Activated CD4-positive, alpha-beta T cell treated with anti-CD3 and anti-CD28 coated beads for 48 hours (primary cell): ENCODE measurements at places on chromosomes 11 and 22.

DNA sequence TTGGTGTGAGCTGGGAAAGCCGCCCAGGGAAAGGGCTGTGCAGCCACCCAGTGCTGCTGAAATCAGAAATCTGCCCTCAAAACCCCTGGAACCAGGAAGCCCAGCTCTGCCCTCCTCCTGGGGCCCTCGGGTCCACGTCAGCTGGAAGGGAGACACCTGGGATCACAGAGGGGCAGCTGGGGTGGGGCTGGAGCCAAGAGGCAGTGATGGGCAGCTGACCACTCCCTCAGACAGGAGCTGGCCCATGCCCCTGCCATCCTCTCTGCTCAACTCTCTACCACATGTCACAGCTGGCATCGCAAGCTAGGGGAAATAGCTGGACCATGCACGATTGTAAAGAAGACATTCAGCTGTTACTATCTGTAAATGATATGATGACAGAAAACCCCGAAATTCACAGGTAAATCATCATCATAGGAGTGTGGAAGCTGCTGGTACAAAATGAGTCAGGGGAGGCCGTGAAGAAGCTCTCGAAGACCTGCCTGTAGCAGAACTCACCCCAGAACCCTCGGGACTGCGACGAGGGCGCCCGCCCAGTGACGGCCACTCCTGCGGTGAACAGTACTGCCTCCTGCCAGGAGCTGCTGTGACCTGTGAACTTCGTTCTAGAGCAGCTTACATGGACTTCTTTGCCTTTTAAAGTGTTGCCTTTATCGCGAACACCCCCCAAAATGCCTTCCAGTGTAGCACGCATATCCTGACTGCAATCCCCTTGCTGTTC lies 55.9 kb downstream of the CERK start:
- DNase-seq, result no peak

DNA sequence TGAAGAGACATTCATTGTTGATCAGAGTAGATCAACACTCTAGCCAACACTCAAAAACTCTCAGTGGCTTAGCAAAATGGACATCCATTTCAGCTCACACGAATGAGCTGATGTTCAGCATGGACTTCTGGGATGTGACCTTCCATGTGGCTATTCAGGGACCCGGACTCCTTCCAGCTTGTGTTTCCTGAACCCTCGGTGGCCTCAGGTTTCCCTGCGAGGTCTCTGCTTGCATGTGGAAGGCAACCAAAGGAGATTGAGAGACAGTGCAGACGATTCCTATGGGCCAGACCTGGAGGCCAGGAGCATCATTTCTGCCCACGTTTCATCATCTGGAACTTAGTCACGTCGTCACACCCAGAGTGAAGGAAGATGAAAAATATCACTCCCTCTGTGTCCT lies 1137.4 kb downstream of the TBC1D22A start:
- DNase-seq, result no peak

DNA sequence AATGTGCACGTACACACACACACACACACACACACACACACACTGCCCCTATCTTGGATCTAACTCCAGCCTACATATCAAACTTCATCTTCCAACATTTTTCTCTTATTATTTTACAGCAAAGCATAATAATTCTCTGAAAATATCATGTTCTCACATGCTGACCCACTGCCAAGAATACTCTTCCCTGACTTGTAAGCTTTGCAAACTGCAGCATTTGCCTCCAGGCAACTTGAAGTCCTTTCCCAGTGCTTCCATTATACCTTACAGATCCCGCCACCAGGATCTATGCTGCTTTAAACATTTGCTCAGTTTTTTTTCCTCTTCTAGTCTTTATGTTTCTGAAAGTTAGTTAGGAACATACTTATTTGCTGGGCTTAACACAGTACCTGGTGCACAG lies 483.3 kb upstream of the ARHGAP42 start:
- no peak for DNase-seq

DNA sequence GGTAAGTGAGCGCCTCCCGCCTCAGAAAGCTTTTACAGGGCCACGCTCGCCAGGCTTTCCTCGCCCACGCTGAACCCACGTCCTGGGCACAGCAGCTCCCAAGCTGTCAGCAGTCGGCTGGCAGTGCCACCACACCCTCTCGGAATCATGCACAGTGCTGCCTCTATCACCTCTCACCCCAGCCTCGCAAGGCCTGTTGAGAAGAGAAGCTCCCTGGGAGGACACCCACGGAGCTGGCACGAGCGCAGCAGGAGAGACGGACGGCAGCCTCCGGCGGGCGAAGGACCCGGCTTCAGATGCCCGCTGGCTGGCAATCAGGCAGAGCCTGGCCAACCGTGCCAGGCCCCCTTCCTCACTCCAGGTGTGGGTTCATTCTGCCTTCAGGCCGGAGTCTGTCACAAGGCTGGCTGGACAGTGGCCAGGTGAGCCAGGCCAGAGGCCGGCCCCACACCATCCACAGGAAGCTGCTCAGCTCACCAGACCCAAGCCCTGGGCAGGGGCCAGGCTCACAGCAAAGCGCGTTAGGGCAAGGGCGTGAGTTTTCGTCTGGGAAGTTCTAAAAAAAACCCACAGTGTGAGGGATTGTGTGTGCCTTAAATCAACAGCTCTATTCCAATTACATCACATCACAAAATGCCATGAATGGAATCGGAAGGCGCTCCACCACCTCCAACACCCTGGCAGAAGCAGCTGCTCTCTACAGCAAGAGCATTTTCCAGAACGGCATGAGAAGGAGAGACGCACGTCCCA lies 33.2 kb downstream of the TOLLIP start:
- DNase-seq, result no peak

GRCh38 chr22:19962246-19962908 lies 20.8 kb upstream of the TXNRD2 start:
- peak; percentile 84 for DNase-seq

DNA sequence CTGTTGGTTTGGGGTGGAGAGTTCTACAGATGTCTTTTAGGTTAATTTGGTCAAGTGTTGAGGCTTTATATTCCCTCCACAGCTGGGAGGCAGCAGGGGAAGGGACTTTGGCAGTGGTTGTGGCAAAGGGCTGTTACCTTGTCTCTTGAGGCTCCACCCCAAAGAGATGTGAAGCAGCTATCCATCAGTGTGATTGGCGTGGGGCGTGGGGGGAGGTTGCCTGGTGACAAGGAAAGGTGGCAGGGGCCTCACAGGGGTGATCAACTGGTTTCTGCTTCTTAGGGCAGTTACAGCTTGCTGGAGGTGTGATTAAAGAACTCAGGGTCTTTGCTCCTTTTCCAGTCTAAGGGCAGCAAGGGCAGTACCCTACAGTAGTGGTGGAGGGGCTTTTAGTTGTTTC lies 59.3 kb downstream of the FANCF start:
- DNase-seq, result no peak

DNA sequence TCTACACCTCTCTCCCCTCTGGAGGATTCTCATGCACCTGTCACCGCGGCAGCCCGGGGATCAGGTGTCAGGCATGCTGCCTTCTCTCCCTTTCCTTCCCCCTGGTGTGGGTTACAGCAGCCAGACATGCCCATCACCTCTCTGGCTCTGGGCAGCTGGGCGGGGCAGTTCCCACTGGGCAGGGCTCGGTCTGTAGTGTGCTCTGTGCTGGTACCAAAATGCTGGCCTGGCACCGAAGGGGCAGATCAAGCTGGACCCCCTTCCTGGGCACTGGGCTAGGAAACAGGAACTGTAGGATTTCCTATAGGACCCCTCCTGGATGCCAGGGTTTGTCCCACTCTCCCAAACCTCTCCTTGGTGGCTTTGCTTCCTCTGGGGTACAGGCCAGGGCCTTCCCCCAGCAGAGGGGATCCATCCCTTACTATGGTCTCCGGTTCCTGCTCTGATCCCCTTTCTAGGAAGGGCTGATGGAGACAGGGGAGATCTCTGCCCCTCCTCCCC lies 821 bp downstream of the GAL3ST1 start:
- no peak for DNase-seq

DNA sequence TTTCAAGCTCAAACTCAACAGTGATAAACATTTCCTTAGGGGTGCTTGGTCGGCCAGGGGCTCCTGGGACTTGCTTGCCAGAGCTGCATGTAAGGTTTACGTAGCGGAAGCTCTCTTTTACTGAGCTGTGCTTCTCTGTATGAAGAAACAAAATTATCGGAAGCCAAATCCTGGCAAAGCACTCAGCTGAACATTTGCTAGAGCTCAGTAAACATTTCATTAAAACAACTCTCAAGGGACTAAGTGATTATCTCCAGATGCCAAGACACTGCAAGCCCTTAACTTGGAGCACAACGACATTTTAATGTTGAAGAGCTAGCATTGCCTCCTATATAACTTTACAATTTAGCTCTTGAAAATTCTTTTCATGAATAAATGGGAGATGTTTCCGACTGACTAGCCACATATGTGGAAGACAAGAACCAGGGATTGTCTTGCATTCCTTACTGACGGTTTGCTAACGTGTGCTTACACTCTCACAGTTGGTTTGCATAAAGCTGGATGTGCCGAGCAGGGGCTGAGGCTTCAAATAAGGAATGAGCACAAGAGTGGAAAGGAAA lies 43.4 kb downstream of the SCUBE2 start:
- no peak for DNase-seq

DNA sequence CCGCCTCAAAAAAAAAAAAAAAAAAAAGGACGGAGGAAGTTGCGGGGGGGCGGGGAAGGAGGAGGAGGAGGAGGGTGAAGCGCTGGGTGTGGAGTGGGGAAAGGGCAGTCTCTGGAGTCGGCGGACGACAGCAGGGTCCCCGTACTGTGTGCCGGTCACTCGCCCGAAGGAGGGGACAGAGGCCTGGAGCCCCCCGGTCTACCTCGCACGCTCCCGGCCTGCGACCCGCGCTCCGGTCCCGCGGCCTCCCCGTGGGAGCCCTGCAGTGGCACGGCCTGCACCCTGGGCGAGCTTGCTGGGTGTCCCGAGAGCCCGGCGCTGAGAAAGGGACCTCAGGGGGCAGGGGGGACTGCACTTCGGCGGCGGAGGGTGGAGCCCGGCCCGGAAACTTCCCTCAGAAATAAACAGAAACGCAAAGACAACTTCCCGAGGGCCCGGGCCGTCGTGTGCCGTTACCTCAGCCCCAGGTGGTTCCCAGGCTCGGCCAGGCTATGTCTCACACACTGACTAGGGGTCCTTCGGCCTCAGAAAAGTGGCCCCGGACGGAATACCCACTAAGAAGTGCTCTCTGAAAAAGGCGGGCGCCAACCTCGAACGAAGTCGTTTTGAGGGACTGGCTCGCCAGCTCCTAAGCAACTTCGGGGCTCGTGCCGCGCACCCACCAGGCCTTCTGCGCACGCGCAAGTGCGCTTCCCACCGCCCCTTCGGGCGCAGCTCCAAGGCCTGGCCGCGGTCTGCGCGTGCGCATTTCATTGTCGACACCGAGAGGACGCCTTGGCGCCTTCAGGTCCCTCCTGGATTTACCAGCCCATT lies at the start of gene MAJIN:
Gene MAJIN, minus strand, starts transcription at position 688 of the 813 bp plus-strand sequence. CDS start 12,703 bp downstream, outside the sequence.
- peak; percentile 96 for DNase-seq

DNA sequence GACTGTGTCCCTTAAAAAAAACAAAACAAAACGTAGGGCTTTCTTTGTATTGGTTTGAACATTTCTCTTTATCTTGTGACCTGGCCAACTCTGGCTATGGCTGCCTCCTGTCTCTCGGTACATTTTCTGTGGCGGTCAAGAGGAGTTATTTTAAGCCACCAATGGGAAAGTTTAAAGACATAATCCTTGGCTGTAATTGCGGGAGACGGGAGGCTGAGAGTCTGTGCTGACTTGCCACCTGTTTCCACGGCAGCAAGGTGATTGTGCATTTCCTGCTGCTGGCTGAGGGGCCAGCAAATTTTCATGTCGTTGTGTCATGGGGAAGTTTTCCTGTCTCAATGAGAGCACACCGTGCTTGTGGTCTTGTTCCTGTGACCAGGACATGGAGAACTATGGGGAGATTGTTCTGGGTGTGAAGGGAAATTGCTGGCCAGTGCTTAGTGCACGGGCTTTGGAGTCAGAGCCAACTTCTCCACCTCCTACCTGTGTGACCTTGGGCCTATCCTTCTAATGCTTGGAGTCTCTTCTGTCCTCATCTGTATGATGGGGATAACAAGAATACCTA lies 11.0 kb downstream of the PTPRJ start:
- DNase-seq, result no peak

- DNase-seq, result no peak
Measured at GRCh38 chr22:42773167-42773566, 52.5 kb upstream of the A4GALT start.

DNA sequence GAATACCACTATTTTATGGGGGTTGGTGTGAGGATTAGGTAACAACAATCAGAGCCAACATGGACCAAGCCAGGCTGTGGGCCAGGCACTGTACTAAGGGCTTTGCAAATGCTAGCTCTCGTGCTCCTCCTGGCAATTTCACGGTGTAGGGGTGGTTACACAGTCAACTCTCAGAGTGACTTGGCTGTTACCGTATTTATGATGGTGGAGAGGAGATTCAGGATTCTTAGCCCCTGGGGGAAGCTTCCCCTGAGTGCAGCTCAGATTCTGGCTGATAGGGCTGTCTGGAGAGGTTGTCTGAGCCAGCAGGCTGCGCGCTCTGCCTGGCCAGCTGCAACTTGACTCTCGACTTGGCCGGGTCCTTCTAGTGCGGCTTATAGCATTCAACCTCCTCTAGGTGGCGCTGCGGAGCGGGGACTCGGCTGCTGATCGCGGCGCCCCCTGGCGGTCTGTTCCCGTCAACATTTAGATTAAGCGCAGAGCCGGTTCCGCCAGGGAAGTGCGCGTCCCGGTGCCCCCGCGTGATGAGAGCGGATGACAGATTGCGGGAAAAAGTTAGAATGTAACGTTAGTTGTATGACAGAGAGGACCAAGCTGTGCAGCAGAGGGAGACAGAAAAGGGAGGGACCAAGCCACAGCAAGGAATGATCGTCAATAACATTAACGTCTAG lies 4.5 kb upstream of the NCF4 start:
- DNase-seq, result peak; percentile 96

DNA sequence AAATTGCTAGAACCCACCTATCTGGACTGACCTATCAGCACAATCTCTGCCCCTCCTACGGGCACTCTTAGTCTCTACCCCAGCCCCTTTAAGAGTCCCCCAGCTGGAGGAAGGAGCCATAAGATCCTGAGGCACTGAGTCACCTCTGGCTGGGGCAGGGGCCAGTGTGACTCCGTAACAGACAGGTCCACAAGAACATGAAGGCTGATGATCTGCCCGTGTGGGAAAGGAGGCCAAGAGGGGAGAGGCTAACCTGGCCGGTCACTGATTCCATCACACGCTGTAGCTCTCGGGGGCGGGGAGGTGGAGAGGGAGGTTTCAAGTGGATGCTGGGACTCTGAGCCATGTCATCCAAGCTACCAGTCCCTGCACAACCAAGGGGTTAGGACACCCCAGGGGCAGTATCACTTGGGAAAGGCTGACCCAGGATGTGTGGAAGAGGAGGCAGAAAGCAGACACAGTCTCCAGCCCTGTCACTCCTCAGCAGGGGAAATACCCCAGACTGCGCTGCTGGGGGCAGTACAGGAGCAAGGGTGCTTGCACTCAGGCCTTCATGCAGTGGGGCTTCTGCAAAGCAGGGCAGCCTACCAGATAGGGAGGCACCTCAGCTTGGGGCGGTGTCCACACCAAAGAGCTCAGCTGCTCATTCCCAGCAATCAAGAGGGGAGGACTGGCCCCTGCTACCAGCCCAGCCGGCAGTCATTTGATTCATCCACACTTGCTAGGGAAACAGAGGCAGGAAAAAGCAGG lies 22.3 kb downstream of the ARHGAP1 start:
- no peak for DNase-seq

DNA sequence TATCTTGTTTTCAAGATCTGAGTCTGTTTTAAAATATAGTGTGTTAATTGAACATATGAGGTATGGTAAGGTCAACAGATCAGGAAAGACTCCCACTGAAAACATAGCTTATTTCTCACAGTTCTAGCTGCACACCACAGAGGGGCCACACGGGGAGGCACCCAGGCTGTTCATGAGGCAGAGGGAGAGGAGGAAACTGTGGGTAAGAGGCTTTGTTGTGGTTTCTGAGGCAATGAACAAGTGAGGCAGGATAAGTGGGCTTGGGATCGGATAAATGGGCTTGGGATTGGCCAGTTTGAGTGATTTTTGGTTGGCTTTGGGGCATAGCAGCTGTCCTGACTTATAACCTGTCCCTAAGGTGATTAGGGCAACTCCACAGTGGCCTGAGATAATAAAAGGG lies 242.1 kb downstream of the LUZP2 start:
- DNase-seq, result no peak
